ENCODE measurements at places on chromosomes 11 and 22.

DNA sequence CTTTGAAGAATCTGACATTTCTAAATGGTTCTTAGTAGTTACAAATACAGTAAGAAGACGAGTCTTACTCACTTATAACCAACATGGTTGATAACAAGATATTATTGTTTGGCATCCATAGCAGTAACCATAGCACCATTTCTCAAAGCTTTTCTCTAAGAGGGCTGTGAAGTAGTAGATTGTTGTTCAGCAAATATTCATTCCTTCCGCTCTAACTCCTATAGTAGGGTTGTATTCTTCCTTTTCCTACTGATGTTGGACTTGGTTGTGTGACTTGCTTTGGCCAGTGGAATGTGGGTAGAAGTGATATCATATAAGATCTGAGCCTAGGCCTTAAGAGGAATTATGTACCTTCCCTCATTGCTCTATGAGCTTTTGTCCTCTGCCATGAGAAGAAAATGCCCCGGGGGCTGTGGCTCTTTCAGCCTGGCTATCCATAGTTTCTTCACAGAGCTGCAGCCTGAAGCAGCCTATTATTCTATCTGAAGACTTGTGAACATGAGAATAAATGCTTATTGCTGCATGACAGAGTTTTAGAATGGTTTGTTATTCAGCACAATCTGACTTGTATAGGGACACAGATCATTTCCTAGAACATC lies 28.9 kb upstream of the ZBED5 start:
- no peak for DNase-seq

DNA sequence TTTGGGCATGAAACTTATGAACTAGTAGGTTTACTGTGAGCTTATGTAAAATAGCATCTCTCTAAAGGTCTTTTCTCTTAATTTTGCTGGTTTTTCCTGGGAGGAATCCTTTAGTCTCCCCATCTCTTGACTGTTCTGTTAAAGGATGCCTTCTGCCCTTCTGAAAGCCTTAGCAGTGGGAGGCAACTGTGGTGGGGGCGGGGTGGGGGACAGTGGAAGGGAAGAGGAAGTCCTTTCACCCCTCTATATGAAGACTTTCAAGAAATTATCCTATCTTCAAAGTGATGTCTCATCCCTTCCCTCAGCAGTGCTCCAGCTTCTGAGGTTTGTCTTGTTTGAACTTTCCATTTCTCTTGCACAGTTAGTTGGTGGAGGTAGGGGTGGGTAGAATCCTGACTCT lies 73.1 kb downstream of the ELP4 start:
- DNase-seq: peak; percentile 17

GRCh38 chr11:78253797-78254196 lies 65.1 kb downstream of the USP35 start:
- DNase-seq: no peak

DNA sequence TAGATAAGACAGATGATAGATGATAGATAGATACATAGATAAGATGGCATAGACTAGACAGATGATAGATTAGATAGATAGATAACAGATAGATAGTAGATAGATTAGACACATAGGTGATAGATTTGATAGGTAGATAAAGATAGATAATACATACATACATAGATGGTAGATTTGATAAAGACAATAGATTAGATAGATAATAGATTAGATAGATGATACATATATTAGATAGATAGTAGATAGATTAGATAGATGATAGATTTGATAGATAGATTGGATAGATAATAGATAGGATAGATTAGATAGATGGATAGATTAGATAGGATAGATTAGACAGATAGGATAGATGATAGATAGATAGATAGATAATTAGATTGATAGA lies 327.6 kb downstream of the BRD1 start:
- DNase-seq: no peak

DNA sequence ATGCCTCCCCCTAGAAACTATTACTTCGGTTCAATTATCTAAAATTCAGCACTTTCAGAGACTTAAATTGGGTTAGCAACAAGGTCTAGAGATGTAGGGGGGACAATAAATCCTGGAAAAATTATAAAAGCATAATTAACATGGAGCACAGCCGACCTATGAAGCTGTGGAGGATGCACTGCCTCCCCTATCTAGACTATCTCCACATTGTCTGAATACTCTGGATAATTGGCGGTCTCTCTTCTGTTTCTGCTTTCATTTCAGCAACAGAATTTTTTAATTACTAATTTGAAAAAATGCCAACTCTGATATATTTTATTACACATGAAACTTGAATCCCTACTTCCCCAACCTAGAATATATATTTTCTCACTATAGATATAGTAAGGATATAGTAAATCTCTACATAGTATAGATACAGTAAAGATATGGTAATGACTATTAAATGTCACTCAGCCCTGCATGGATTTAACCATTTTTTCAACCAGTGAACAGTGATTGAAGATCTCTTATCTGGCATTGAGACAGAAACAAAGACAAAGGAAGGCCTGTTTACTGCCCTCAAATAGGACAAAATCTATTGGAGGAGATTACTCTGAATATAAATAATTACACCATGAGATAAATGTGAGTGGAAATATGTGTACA lies 157.6 kb downstream of the BLID start:
- no peak for DNase-seq

GRCh38 chr11:63608353-63609345 lies 5.6 kb downstream of the PLAAT3 start:
- DNase-seq: no peak

GRCh38 chr22:27347951-27348350 lies 453.6 kb downstream of the MN1 start:
- no peak for DNase-seq

DNA sequence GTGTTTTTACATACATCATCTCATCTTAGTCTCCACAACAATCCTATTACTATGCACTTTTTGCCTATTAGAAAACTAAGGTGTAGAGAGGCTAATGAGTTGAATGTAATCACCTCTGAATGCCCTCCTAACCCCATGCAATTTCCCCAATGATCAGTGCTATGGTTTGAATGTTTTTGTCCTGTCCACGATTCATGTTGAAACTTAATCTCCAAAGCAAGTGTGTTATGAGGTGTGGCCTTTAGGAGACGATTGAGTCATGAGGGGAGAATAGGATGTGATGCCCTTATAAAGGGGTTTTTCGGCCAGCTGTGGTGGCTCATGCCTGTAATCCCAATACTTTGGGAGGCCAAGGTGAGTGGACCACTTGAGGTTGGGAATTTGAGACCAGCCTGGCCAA lies 2.0 kb upstream of the CCDC73 start:
- no peak for DNase-seq

DNA sequence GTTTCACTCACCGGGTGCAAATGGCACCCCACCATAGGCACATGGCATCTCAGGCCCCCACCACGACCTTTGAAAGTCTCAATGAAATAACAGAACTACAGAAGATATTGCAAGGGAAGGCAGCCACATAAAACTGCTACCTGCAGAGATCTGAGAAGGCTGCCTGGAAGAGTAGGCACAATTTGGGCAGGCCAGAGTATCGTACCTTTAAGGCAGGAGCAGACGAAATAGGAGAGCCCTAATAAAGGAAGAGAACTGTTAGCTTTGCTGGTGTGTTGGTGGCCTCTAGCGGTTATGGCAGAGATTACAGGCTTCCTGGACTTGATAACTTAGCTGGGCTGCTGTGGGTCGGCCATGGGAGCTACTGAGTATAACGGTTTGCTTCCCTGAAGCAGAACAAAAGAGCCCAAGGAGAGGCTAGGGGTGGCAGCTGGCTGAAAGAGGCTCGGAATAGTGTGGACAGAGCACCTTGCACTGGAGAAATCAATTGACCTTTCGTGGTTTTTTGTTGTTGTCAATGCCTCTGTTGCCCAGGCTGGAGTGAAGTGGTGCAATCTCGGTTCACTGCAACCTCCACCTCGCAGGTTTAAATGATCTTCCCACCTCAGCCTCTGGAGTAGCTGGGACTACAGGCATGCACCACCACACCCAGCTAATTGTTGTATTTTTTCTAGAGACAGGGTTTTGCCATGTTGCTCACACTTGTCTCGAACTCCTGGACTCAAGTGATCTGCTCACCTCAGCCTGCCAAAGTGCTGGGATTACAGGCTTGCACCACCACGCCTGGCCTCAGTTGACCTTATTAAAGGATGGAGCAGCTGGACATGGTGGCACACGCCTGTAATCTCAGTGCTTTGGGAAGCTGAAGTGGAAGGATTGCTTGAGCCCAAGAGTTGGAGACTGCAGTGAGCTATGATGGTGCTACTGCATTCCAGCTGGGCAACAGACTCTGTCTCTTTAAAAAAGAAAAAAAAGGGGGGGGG lies 4.8 kb downstream of the SDF2L1 start:
- peak; percentile 82 for DNase-seq

- DNase-seq: peak; percentile 25
These were observed 15.9 kb downstream of the PGA5 start for GRCh38 chr11:61256710-61257482.

DNA sequence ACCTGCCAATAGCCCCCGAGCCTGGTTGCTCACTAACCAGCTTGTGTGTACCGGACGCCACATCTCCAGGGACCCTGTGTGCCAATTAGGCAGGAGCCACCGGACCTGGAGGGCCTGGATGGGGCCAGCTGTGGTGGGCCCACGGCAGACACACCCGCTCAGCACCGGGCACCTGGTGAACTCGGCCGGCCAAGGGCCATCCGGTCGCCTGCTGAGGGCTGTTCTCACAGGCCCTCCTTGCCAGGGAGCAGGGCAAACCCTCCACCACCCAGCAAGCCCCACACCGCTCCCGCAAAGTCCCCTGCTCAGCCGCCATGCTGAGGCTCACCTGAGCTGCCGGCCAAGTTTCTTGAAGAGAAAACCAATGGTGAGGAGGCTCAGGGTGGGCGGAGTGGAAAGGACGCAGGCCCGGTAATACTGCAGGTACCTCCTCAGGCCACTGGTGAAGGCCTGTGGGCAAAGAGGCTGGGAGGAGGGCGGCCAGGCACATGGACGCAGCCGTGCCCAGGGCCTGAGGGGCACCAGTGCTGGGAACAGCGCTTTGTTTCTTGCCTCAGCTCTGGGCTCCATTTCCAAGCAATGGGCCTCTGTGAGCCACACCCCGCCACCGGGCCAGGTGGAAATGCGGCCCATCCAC lies 17.1 kb downstream of the TUBGCP6 start:
- no peak for DNase-seq

DNA sequence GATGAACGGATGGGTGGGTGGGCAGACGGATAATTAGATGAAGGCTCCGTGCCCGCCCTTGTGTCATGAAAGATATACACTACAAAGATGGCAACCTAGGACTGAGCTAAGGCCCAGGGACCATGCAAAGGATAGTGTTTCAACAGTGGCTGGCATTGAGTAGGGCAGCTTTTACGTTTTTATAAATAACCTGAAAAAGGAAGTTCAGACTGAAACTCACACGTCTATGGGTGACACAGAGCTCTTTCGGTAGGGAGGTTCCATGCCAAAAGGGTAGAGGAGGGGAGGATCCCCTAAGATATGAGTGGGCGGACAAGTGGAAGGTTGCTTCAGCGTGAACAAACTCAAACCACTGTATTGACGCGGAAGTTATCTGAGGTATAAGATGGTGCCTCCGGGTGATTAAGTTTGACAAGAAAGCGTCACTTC lies 90.5 kb downstream of the UBASH3B start:
- DNase-seq: peak; percentile 97

DNA sequence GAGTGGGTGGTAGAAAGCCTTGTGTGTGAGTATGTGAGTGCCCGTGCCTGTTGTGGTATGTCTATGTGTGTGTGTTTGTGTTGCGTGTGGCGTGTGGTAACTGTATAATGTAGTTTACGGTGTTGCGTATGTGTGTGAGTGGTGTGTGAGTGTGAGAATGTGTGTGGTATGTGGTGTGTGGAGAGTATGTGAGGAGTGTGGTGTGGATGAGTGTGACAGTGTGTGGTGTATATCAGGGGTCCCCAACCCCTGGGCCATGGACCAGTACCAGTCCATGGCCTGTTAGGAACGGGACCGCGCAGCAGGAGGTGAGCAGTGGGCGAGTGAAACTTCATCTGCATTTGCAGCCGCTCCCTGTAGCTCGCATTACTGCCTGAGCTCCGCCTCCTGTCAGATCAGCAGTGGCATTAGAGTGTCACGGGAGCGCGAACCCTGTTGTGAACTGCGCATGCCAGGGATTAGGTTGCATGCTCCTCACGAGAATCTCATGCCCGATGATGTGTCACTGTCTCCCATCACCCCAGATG lies 5.7 kb downstream of the UPK3A start:
- no peak for DNase-seq

GRCh38 chr11:94472916-94473799 lies 20.5 kb downstream of the MRE11 start:
- DNase-seq: peak; percentile 82

DNA sequence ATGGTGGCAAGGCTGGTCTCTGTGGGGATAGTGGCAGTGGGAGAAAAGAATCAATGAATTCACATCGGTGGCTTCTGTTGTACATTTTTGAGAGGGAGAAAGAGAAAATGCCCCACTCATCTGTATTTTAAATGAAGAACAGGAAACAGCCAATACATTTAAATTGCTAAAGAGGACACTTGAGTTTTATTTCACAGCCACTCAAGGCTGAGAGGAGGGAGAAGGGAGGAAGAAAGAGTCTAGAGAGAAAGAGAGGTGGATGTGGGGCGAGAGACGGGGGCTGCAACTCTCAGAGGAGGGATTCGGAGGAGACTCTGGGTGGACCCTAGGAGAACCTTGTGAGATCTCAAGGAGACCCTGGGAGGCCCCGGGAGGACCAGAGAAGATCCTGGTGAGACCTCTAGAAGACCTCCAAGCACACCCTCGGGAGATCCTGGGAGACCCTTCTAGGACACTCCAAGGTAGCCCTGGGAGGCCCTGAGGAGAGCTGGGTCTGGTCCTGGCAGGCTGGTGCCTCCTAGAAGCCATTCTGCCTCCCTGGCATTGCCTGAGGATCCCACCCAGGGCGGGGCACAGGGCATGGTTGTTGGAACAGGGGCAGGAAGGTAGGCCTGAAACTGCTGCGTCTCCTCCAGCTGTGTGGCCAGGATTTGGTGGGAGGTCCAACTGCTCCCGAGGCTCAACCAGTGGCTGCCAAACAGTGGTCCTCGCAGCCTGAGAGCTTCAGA lies 91.0 kb upstream of the SHISAL1 start:
- no peak for DNase-seq

DNA sequence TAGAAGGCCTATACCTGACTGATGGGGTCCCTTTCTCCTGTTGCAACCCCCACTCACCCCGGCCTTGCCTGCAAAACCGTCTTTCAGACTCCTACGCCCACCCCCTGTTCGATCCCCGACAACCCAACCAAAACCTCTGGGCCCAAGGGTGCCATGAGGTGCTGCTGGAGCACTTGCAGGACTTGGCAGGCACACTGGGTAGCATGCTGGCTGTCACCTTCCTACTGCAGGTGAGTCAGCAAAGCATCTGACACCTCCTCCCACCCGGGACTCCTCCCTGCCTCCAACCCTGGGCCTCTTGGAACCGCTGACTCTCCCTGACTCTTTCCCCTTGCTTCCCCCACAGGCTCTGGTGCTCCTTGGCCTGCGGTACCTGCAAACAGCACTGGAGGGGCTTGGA lies 1.2 kb downstream of the ROM1 start:
- no peak for DNase-seq

GRCh38 chr22:45742866-45743450 lies 71.3 kb downstream of the ATXN10 start:
- peak; percentile 90 for DNase-seq

GRCh38 chr11:35275786-35276170 lies 136.8 kb downstream of the CD44 start:
- no peak for DNase-seq

GRCh38 chr11:250740-251299 lies 14.0 kb downstream of the PSMD13 start:
- DNase-seq: peak; percentile 72

- DNase-seq: no peak
These were observed 213.8 kb downstream of the DSCAML1 start for GRCh38 chr11:117583063-117583801.
